Aorta (tissue), 5 donors: ENCODE measurements at places on chromosomes 7 and 10. TPM values are rescaled to one million over a fixed set of nuclear protein-coding genes. Genes with fewer than 3 reads are reported as not detected.

The RGS10 gene
- 28.9 TPM for total RNA-seq

The KBTBD2 gene
- total RNA-seq = 49.8 TPM

The PVRIG gene
- total RNA-seq = 0.23 TPM

The LRRN3 gene
- 0.51 TPM for total RNA-seq

The ASL gene
- 30.3 TPM for total RNA-seq

The CPA2 gene
- 0.72 TPM for total RNA-seq

The SFTPA1 gene
- total RNA-seq = 1.7 TPM

GRCh38 chr7:80858141-80858903, 60.5 kb downstream of the SEMA3C start:
- DNase-seq = no peak

DNA sequence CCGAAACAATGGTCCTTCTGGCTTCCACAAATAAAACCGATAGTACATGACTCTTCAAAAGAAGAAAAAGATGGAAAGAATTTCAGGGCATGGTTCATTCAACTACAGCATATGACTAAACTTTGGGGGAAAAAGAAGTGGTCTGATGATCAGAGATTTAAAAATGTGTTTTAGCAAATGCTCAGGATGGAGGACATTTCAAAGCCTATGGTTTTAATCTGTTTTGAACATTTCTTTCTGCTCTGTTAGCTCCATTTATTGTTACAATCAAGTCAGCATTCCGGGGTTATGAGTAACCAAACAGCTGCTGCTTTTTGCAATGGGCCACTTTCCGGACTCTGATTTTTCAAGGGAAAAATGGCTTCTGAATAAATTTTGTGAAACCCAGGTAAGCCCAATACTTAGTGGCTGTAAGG, 142.4 kb downstream of the CUBN start:
- DNase-seq = no peak

- no peak for DNase-seq
Measured at GRCh38 chr7:113060100-113060499, 26.5 kb downstream of the GPR85 start.

DNA sequence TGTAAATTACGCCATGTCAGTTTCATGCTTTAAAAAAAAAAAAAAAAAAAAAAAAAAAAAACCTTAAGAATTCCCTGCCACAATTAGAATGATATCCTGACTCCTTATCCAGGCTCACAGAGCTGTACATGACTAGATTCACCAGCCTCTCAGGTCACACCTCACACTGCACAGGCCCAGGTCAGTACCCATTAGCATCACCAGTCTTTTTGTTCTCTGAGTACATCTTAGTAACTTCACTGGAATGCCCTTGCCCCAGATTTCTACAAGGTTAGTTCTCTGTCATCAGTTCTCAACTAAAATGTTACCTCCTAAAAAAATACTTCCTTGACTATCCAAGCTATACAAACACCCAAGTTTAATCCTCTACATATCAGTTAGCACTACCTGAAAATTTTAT, 211.0 kb downstream of the LRRN3 start:
- no peak for DNase-seq

- DNase-seq = no peak
Measured at GRCh38 chr10:78729800-78730199, 339.0 kb upstream of the ZMIZ1 start.

GRCh38 chr10:49817845-49818244, 55.7 kb upstream of the OGDHL start:
- DNase-seq = no peak

- DNase-seq = peak; percentile 49
Measured at GRCh38 chr10:11874568-11875493, 51.7 kb downstream of the PROSER2 start.

DNA sequence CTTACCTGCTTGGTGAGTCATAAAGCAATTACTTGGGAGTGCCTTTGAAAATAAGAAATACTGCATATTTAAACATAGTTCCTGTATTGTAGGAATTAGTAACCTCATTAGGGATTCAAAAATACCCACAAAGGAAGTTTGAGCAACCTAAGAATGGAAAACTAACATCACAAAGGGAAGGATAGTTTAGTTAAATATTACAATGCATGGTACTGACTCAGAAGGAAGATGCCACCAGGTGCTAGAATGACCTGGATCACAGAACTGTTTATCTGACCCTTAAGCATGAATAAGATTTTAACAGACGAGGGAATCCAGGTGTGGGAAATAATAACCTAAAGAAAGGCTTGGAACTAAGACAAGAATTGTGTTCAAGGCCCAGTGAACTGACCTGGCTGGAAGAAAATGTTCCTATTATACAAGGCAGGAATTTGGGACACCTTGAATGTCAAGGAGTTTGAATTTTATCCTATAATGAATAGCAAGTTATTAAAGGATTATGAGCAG, 106.4 kb downstream of the GSAP start:
- DNase-seq = no peak

DNA sequence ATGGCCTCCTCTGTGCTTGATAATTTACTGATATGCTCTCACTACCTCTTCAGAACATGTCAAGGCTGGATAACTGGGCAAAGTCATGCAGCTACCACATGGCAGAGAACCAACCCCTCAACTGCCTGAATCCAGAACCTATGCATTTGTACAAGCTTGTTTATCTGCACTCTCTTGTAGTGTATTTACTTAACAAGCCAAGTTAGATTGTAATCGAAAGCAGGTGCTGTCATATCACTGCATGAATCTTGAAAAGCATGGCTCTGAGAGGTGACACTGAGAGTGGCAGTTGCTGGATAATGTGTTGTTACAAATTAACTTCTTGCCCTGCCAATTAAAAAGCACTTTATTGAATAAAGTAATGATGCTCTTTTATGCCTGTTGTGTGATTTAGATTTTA, 588.6 kb downstream of the NRG3 start:
- DNase-seq = no peak

- DNase-seq = no peak
Measured at GRCh38 chr7:119010635-119011034, 786.1 kb downstream of the ANKRD7 start.

DNA sequence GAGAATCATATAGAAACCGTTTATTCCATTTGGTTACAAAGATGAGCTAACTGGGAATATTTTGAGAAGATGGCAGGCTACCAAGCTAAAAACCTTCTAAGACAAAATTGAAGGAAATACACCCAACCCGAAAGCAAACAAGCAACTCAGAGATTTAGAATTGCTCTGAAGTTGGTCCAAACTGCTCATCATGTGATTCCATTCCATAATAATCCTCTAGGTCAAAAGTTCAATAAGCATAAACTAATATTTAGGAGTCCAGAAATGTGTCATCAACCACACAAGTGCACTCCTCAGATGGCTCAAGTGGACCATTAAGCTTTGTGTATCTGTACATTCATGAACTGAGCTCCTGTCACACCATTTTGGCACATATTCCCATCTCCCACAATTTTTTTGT, 28.7 kb downstream of the DGKI start:
- no peak for DNase-seq

- no peak for DNase-seq
Measured at GRCh38 chr10:46006219-46006618, 24.2 kb downstream of the NCOA4 start.

GRCh38 chr7:15199482-15199881, 296.9 kb upstream of the DGKB start:
- DNase-seq = no peak

DNA sequence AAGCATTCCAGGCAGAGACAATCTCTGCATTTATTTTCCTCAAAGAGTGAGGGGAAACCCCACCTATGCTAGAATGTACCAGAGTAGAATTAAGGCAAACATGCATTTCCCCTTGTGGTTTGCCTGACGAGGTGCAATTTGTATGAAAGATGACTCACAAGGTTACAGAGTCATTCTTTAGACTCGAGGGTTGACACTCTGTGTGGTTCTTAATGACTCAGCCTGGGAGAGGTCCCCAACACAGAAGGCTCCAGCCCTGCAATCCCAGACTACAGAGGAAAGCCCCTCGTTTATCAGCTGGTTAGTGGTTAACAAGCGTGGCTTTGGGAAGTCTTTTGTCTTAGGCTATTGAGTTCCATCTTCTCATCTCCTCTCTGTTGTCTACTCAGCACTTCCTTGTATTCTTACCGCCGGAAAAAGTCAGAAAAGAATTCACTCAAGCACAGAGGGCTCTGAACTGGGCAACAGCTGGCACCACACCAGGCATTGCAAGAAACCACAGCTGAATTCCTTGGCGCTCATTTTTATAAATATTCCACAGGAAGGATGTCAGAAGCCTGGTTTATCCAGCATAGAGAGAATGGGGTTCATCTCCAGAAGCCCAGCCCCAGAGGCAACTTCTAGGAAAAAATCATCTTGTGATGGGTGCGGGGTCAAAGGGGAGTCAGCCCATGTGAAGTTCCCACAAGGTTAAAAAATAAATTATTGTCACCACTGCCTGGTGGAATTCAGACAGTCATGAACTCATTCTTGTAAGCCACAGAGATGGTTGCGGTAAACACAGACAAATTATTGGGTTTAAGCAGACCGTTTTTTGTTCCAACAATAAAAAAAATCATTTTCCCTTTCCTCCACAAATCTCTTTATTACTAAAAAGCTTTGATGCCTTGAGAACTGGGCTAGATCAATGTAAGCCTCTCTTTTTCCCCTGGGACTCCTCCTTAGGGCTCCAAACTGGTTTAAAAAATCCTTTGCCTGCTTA, 24.5 kb upstream of the SVIL start:
- DNase-seq = peak; percentile 78

- peak; percentile 81 for DNase-seq
Measured at GRCh38 chr10:103448746-103449145, 3.4 kb downstream of the CALHM2 start.

- no peak for DNase-seq
Measured at GRCh38 chr10:14407567-14407966, 76.8 kb upstream of the FRMD4A start.
